Activated T-helper 2 cell treated with anti-CD3 and anti-CD28 coated beads, Interferon-gamma antibody, Interleukin-2, Interleukin-4, amounts not matched to agents 10 μg/mL and 5 μg/mL and 100 μg/mL, durations not matched to agents 14 hours and 24 hours and 36 hours (primary cell): ENCODE measurements at places on chromosomes 7 and 10. TPM values are rescaled to one million over a fixed set of nuclear protein-coding genes. Genes with fewer than 3 reads are reported as not detected.

The LDB1 gene
- total RNA-seq, result 71.8 and 74.8 TPM in 2 replicates

GRCh38 chr7:20219446-20220292 lies 2.5 kb upstream of the MACC1 start:
- H3K27ac ChIP-seq, result no peak overlapping the region
- H3K4me1 ChIP-seq, result peaks cover 3% of the 10 kb centered on the region
- H3K27me3 ChIP-seq, result peaks cover 2% of the 10 kb centered on the region
- DNase-seq, result no peak

DNA sequence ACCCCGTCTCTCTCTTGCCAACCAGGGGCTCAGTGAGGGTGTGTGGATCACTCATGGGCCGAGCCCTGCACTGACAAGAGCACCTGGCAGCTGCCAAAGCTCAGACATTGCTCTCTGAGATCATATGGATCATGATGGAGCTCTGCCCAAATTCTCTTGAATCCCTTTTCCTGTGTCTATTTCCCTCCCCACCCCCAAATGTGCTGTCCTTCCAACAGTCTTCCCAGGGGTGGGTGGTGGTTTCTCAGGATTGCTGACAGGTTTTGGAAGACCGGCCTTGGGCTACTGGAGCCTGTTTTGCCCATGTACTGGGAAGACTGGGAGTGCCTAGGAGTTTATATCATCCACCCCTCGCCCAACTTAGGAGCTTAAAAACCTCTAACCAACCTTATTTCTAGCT lies 10.5 kb downstream of the ARHGAP22 start:
- no peak overlapping the region for H3K4me3 ChIP-seq
- no peak overlapping the region for H3K27ac ChIP-seq
- no peaks in the 10 kb centered on the region for H3K4me1 ChIP-seq
- H3K36me3 ChIP-seq, result no peaks in the 10 kb centered on the region
- peaks cover 4% of the 10 kb centered on the region for H3K27me3 ChIP-seq
- no peak for DNase-seq

DNA sequence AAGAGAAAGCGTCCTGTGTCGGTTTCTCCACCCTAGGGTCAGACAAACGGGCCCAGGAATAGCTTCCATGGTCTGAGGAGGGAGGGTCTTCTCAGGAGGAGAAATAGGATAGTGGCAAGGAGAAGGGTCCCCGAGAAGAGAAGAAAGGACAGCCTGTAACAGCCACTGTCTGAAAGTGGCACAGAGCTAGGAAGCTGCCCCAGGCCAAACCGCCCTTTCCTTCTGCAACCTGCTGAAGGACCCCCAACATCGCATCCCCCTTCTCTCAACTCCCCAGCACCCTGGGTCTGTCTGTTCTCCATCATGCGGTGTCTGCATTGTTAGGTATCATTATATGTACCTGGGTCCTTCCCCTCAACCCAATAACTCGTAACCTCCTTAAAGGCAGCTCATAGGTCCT lies 47.1 kb downstream of the COL17A1 start:
- no peak for DNase-seq
- H3K4me1 ChIP-seq, result no peaks in the 10 kb centered on the region
- no peaks in the 10 kb centered on the region for H3K27me3 ChIP-seq

- no peak overlapping the region for H3K4me3 ChIP-seq
- no peak for DNase-seq
- no peak overlapping the region for H3K27ac ChIP-seq
Measured at GRCh38 chr10:132991706-132992432, 49.5 kb upstream of the CFAP46 start.

DNA sequence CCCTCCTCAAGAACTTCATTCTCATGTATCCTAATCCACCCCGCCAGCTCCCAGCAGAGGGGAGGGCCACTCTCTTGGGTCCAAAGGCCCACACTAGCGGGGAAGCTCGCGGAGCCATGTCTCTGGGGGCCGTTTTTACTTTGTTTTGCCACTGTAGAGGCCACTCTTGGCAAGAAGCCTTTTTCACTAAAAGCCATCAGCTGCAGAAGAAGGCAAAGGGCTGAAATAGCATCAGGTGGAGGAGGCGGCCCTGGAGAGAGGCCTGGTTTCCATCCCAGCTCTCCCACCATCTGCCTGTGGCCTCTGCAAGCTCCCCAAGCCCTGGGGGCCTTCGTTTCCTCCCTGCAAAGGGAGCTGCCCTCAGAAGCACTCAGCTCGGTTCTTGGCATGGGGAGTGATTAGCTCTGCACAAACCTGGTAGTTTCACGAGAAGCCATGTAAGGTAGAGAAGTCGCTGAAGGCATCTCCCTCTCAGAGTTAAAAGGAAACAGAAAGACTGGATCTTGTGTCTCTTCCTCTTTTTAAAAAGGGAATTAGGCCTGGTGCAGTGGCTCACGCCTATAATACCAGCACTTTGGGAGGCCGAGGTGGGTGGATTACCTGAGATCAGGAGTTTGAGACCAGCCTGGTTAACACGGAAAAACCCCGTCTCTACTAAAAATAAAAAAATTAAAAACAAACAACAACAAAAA lies 70.3 kb downstream of the PARP12 start:
- no peak for DNase-seq
- H3K4me3 ChIP-seq, result no peak overlapping the region
- H3K27ac ChIP-seq, result no peak overlapping the region
- no peaks in the 10 kb centered on the region for H3K4me1 ChIP-seq

The ITPRIP gene
- 17.1 and 18.8 TPM in 2 replicates for total RNA-seq

The MYO1G gene
- total RNA-seq, result 442 and 450 TPM in 2 replicates

GRCh38 chr10:28790146-28790545 lies 112.8 kb downstream of the BAMBI start:
- H3K4me1 ChIP-seq, result peaks cover 10% of the 10 kb centered on the region
- no peak overlapping the region for H3K4me3 ChIP-seq
- H3K27ac ChIP-seq, result no peak overlapping the region

The UBE2D1 gene
- total RNA-seq, result 14.8 and 14.9 TPM in 2 replicates

DNA sequence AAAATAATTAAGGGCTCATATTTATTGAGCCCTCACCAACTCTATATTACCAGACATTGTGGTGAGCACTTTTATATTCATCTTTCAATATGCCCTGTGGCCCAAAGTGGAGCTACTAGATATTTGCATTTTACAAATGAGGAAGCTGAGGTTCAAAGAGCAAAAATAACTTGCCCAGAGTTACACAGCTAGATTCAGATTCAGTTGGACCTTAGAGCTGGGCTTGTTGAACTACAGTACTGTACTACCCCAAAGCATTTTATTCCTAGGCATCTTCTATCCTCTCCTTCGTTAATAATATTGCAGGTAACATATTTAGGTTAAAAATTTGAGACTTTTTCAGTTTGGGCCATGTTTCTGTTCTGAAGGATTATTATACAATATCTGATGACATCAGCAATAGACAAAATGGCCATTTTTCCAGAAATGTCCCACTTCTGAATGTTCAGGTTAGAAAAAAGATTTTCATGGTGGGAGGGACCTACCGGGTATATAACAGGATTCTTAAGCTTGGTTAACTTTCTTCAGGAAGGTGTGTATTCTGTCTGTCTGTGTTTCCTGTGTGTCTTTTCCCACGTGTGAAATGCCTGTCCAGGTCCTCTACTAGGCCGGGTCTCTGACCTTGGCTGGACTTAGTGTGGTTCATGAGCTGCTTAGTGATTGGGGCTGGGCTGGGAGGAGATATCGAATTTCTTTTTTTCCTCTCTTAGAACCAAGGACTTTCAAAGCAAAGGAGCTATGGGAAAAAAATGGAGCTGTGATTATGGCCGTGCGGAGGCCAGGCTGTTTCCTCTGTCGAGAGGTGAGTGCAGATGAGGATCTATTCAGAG lies 13.6 kb downstream of the PRXL2A start:
- H3K36me3 ChIP-seq, result peaks cover 8% of the 10 kb centered on the region
- H3K4me1 ChIP-seq, result no peaks in the 10 kb centered on the region
- H3K27me3 ChIP-seq, result no peaks in the 10 kb centered on the region
- H3K4me3 ChIP-seq, result no peak overlapping the region

The LRMDA gene
- total RNA-seq, result not detected in 2 replicates

The GHRHR gene
- not detected in 2 replicates for total RNA-seq

- peak overlapping the region; percentile 98 for H3K27ac ChIP-seq
- peak overlapping the region; percentile 60 for H3K4me3 ChIP-seq
- H3K36me3 ChIP-seq, result no peaks in the 10 kb centered on the region
- peak; percentile 66 for DNase-seq
Measured at GRCh38 chr10:110354322-110354766, 49.6 kb upstream of the SMNDC1 start.

The PAX2 gene
- total RNA-seq, result 0.18 and 0.30 TPM in 2 replicates

- H3K4me3 ChIP-seq, result no peak overlapping the region
- H3K4me1 ChIP-seq, result no peaks in the 10 kb centered on the region
- no peaks in the 10 kb centered on the region for H3K36me3 ChIP-seq
Measured at GRCh38 chr7:27110186-27111031, 7.9 kb upstream of the HOXA2 start.

The GNGT1 gene
- not detected in 2 replicates for total RNA-seq
